ENCODE measurements at places on chromosomes 11 and 22.
A peak's percentile ranks its signal among the peaks of the same experiment; 100 is the strongest.

DNA sequence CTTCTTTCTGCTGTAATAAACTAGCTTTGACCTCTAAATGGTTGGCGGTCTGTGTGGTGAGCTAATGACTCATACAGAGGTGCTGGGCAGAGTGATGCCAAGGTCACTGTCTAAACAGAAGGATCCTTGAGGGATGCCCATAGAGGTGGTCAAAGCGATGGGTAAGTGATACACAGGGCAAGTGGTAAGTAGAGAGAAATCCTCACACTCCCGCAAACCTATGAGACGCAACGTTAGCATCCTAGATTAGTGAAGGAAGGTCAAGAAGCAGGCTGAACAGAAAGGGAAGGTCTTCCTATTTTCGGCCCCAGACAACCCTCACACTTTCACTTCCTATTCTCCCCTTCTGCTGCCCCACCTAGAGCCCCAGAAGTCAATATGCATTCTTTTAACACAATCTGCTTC, 65.6 kb upstream of the SESN3 start:
- DNase-seq, result peak; percentile 41

GRCh38 chr11:125370561-125371389, 125.3 kb downstream of the FEZ1 start:
- no peak for DNase-seq

DNA sequence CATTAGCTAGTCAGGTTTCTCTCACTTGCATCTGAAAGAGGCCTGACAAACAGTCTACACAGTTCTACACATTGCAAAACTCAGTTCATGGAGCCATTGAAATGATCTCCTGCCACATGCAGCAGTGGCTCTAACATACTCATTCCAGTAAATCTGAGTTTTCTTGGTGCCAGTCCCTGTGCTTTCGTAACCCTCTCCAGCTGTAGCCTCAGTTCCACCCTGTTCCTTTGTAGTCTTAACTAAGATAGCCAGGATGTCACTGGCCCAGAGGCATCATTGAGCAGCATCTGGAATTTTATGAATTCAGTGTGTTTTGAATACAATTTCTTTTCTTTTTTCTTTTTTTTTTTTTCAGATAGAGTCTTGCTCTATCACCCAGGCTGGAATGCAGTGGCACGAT, 37.4 kb upstream of the ZBED5 start:
- DNase-seq, result no peak

- no peak for DNase-seq
These were observed 91.5 kb downstream of the MORC2 start for GRCh38 chr22:30876915-30877553.

GRCh38 chr11:73193251-73194033, 24.6 kb upstream of the P2RY2 start:
- no peak for DNase-seq

DNA sequence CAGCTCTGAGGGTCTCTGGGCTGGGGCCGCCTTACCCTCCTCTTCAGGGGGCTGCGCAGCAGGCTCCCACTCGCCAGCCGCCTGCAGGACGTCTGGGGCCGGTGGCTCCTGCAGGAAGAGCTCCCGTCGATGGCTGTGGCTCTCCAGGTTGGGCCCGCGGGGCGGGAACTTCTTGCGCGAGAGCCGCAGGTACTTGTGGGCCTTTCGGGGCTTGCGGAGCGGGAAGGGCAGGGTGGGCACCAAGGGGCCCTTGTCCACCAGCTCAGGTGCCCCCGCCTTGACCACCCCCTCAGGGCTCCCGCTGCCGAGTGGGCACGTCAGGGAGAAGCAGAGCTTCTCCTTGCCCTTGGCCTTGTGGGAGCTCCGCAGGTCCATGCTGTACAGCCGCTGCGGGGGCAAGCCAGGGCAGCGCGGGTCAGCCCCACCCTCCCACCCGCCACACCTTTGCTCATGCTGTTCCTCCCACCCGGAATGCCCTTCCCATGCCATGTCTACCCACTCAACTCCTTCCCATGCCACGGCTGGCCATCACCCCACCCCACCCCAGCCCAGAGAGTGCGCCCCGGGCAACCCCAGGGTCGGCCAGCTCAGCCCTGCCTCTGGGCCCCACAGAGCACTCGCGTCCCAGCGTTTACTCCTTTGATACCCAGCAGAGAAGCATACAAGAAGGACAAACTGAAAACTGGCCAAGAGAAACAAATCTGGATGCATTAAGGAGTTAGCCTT, 18.0 kb downstream of the CBX7 start:
- no peak for DNase-seq

GRCh38 chr11:121553389-121553788, 100.6 kb upstream of the SORL1-AS1 start:
- DNase-seq, result no peak

DNA sequence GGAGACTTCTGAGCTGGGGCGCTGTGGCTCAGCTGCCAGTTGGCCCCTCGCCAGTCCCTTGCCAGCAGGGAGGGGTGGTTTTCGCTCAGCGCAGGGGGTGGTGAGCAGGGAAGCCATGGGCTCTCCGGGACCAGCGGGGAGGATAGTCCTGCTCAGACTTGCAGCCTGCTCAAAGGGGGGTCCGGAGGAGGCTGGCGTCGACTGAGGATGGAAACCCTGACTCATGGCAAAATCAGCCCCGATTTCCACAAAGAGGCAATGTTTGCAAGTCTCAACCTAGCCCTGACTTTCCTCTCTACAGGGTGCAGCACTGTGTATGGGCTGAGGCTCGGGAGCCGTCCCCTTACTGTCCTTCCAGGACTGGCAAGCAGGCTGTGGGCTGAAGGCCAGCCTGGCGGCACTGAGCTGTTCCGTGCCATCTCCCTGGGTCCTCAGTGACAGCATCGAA, 35.1 kb downstream of the FBLN1 start:
- no peak for DNase-seq

DNA sequence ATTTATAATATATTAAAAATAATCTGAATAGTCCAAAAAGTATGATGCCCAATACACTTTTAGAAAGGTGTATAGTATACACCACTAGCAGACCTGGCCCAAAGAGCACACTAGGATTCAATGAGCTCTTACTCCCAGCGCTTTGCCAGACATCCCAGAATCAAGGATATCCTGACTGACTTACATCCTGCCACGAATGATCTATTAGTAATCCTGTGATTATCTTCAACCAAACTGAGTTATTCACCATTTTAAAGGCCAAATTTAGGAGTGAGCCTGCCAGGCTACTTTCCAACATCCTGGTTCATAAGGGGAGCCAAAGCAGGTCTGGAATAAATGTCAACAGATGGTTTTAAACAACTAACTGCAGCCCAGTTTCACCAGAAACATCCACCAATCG, 60.8 kb upstream of the FAM181B start:
- no peak for DNase-seq

DNA sequence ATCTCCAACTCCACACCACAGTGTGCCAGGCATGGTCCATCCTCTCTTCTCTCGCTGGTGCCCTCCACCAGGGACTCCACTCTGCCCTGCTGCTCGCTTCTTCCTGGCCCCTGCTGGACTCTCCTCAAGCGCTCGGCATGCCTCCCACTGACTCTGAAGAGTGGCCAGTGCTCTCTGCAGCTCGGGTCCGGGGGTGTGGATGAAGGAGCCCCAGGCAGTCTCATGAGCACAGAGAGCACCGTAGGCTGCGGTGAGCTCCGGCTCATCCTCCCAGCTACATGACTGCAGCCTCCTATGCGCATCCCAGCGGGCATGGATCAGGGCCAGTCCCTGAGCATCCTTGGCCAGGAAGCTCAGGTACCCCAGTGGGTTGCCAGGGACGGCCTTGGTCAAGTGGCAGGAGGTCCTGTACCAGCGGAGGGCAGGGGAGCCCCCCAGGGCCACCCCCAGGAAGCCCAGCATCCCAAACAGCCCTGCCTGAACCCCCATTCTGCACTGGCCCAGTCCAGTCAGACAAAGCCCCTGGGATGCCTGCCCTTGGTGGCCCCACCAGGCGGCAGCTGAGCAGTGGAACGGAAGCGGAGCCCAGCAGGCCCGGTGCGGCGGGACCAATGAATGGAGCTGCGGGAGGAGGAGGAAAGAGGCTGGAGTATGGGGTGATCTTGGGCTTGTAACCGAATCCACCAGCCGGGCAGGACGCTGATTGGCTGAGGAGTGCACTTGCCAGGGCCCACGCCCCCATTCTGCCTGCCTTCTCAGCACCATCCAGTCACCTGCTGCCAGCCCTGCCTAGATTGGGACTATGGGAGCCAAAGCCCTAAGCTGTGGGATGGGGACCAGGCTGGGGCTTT, at the start of gene PLA2G3:
Gene PLA2G3 (minus strand): TSS at position 643 of the 851 bp plus-strand sequence. CDS start 154 bp downstream, at position 489.
- DNase-seq, result no peak

- DNase-seq, result no peak
These were observed 51.4 kb downstream of the PKNOX2 start for GRCh38 chr11:125215976-125216375.

- no peak for DNase-seq
These were observed 227.5 kb upstream of the ZC3H12C start for GRCh38 chr11:109865548-109866186.

GRCh38 chr22:17302616-17303015, 66.6 kb upstream of the CECR2 start:
- no peak for DNase-seq

DNA sequence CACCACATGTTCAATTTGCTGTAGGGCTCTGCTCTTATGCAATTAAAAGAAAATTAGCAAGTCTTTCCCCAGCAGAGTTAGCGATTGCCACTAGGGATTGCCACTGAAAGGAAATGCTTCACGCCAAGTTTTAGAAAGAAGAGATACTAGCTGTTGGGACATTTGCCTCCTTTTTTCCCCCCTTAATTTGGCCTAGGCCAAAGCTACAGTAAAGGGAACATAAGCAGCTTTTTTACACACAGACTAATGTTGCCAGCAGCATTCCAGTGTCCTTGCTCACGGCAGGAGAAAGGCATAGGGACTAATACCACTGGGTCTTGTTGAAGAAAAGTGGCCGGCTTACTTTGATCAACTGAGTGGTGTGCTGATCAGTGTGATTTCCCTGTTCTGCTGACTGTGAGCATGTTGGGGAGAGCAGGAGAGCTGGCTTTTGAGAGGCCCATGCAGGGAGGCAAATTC, 71.2 kb downstream of the PHF21A start:
- no peak for DNase-seq

- no peak for DNase-seq
These were observed 348.8 kb downstream of the SOX6 start for GRCh38 chr11:16007514-16007913.

GRCh38 chr11:6548121-6548520, 51.0 kb downstream of the DNHD1 start:
- DNase-seq, result no peak

GRCh38 chr22:28819253-28820096, 19.1 kb upstream of the XBP1 start:
- DNase-seq, result no peak

DNA sequence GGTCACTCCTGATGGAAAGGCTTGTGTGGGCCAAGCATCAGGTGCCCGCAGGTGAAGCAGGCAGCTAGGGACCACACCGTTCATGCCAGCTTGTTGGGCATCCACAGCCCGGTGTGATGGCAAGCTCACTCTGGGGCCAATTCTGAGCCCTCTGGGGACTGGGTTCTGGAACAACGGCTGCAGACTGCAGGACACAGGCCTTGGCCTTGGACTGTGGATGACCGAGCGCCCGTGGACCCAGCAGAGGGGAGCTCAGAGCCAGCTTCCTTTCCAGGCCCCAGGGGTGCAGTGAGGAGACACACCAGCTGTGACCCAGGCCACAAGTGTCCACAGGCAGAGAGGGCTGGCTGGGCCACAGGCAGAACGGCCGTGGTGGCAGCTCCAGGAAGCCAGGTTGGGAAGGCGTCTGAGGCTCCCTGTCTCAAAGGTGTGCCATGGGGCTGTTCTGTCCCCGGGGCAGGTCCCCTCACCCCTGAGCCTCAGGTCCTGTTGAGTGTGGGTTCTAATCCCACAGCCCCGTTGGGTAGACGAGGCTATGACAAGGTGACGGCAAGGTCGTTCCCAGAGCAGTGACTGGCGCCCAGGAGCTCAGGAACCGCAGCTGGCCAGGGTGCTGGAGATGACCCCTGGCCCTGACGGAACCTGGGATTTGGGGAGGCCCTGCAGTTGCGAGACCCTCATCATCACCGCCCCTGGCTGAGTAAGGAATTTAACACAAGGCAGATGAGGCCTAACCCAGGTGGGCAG, 1079.4 kb downstream of the BRD1 start:
- no peak for DNase-seq

- no peak for DNase-seq
These were observed 8.1 kb downstream of the OR5A2 start for GRCh38 chr11:59418156-59418555.

DNA sequence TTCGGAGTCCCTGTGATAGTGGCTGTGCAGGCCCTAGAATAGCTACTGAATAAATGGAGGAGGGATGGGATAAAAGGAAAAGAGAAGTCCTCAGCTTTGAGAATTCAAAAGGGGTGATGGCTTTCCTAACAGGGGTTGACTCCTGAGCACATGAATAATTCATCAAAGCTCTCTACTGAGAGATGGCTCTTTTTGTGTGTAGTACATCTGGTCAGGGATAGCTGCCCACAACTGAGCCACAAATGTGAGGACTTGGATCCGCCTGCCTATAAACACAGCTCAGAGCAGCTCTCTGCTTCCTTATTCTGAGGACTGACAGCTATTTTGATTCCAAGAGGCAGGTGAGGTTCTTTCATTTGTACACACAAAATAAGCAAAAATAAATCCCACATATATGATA, 82.3 kb downstream of the USP35 start:
- DNase-seq, result no peak

DNA sequence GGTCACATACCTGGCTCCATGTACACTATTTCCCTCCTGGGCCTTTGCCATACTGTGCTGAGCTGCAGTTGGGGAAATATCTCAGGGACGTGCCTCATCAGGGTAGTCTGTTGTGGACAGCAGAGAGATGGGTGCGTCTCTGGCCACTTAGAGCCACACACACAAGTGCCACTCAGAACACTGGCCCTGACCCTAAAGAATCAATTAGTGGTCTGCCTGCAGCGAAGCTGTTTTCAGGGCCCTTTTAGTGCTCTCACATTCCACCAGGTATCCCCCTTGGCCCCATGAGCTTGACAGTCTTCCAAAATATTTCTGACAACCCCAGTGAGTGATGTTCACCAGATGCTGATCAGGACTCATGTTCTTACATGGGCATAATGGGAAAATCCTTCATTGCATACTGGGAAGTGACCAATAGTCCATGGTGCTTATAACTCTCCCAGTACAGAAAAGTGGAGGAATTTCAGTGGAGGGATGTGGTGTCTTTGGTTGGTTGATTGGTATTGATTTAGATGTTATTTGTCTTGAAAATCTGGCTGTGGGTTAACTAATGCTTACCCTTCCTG, 66.1 kb downstream of the ME3 start:
- DNase-seq, result no peak

DNA sequence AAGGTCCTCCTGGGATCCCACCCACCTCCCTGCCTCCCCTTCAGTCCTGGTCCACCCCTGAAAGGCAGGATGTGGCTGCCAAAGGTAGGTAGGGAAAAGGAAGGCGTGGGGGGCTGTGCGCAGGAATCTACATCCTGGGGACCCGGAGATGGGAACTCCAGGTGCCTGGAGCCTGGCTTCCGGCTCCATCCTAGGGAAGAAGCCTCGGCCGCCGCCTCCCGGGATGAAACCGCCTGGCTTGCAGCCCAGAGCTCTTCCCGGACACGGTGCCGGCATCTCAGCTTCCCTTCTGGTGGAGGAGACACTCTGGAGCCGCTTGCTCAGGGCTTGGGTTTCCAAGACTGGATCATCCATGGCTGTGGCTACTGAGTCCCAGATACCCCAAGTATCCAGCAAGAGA, 33.3 kb upstream of the PDGFB start:
- DNase-seq, result no peak

- no peak for DNase-seq
These were observed 232.4 kb downstream of the MIAT start for GRCh38 chr22:26889802-26890201.

GRCh38 chr11:75480185-75481175, 45.3 kb downstream of the GDPD5 start:
- no peak for DNase-seq
